ENCODE measurements at places on chromosomes 11 and 22.

DNA sequence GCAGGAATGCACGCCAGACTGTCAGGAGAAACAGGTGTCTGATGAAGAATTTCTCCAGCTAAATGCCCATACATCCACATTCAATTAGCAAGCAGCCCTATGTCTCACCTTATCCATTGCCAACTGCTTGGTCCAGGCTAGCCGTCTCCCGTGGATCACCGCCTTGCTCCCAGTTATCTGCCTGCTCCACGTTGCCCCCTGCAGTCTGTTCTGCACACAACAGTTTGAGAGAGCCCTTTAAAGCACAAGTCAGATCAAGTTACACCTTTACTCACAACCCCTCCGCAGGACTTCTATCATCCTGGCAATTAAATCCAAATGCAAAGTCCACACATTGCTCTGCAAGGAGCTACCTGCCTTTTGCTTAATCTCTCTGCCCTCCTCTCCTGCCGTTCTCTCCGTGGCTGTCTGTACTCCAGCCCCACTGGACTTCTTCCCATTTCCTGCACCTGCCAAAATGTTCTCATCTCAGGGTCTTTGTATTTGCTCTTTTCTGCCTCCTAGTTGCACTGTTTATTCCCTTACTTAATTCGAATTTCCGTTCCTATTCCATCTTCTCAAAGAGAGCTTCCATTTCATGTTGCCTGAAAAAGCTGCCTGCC is 185.3 kb upstream of the LARGE1 start:
- DNase-seq = peak; percentile 8

- peak; percentile 20 for DNase-seq
These were observed 21.5 kb upstream of the TXNRD2 start for GRCh38 chr22:19962909-19963806.

- DNase-seq = no peak
These were observed 9.1 kb downstream of the NRXN2 start for GRCh38 chr11:64713781-64714363.

- DNase-seq = no peak
These were observed 213.4 kb upstream of the PITPNB start for GRCh38 chr22:28132466-28132865.

DNA sequence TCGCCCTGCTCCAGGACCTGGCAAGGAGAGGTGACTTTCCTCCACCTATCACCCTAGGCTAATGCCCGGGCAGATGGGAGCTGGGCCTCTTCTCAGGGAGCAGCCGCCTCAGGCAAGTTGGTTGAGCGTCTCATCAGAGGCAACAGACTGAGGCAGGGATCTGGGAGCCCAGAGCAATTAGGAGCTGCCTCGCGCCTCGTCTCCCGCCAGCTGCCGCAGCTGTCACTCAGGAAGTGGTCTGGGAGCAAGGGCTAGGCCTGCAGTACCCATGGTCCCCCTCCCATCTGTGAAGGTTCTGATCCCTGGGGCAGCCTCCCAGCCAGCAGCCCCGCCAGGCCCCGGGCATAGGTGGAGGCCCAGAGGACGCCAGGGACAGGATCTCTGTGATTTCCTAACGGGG is 4.6 kb upstream of the CABP7 start:
- DNase-seq = no peak

DNA sequence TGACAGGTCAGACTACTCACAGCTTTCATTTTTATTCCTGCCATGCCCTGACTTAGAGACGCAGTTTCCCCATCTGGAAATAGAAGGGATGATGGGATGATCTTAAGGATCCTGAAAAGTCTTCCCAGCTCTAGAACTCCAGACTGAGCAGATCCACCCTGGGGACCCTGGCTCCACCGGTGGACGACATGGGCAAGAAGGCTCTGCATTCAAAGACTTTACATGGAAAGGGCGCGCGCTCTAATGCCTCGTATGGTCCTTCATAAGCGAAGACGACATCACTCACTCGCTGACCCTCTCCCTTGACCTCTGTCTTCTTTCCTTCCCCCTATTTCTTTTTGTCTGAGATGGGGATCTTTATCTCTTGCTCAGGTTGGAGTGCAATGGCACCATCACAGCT is 24.4 kb upstream of the PHF21B start:
- no peak for DNase-seq

GRCh38 chr11:21411597-21411996 is 742.2 kb downstream of the NELL1 start:
- no peak for DNase-seq

- DNase-seq = no peak
These were observed 97.5 kb downstream of the PARVA start for GRCh38 chr11:12474871-12475270.

DNA sequence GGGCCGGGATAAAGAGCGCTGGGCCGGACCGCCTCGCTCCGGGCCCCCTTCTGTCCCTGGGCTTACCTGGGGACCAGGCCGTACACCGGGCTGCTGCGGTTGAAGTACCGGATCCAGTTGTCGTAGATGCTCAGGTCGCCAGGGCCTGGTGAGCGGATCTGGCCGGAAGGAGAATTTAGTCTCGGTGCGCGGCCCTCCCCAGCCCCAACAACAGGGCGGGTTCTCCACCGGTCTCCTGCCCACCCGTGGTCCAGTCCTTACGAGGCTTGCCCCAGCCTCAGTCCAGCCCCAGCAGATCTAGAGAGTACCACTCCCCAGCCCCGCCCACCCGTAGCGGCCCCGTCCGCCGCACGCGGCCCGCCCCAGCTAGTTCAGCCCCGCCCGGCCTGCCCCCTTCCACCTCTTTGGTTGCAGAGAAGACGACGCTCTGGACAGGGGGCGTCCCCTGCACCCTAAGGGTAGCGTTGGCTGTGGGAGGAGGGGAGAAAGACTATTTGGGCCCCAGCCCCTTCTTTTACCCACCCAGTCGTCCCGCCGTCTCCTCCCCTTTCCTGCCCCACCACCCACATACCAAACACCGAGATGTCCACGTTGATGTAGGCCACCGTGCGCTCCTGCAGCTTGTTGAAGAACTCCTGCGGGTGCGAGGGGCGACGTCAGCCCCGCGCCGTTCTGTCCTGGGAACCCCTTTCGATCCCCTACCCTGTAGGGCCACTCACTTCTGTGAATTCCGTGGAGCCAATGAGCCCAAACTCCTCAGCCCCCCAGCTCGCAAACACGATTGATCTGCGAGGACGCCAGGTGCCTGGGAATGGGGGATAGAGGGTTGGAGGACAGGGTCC is 6.8 kb downstream of the SAC3D1 start:
- DNase-seq = peak; percentile 32

DNA sequence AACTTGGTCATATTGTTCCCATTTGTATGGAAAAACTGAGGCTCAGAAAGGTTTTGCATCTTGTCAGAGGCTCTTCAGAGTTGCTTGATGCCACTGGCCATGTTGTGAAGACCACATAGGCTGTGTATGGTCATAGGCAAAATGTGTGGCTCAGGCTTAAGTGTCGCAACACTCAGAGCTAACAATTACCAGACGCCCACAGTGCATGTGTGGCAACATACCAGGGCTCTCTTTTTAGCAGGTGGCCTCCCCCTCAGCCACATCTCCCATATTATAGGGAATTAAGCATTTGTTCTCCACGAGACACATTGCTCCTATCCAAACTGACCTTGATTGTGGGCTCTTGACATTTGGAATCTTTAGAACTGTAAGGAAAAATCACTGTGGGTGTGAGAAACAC is 802.5 kb downstream of the DLG2 start:
- DNase-seq = no peak

DNA sequence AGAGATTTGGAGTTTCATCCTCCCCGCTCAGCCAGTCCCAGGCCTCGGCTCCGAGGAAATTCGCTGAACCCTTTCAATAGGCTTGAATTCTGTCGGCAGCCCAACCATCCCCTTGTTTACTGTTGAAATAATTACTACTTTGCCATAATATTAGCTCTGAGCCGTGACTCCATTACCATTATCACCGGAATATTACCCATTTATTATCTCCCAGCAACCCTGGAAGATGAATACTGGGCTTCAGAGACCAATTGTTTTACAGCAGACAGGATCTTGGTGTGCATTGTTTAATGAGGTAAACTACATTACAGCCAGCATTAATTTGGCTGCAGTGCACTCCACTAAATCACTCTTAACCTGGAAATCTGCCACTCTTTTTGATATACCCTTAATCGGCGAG is 867.4 kb downstream of the NTM start:
- DNase-seq = no peak

DNA sequence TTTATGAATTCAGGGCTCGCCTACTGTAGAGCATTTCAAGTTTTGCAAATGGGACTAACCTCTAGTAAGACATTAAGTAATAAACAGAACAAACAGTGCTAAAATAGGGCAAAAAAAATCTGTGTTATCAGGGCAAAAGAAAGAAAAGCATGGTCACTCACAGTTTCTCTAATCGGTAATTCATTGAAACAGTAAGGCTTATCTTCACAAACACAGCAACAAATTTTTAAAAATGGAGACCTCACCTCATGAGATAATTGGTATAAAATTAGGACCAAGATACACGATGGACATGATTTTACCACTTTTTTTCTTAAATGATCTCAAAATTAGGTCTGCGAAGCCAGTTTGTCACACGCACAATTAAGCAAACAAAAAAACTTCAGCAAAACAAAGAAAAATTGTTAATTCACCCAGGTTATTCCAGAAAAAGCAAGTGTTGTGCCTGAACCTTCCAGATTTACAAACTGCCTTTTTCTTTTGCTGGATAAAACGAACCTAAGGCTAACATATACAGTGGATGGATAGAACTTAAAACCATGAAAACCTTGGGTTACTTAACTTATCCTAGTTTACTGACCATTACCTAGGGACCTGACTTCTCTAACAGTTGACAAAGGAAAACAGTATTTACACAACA is 1.4 kb downstream of the TMEM123 start:
- DNase-seq = no peak

DNA sequence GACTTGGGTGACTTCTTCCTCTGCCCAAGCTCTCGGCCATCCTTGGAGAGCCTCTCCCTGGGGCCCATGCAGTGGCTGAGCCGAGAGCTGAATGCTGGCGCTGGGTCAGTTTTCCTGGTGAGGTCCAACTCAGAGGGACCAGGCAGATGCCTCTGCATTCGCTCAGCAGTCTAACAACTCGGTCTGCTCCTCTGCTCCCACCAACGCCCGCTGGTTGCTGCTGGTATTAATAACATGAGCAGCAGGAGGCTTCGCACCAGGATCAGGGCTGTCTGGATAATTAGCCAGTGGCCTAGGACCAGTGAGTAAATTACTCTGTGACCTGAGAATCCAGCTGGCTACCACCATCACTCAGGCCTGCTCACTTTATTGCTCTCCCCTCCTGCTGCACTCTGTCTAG is 77.7 kb upstream of the FAM181B start:
- DNase-seq = no peak

DNA sequence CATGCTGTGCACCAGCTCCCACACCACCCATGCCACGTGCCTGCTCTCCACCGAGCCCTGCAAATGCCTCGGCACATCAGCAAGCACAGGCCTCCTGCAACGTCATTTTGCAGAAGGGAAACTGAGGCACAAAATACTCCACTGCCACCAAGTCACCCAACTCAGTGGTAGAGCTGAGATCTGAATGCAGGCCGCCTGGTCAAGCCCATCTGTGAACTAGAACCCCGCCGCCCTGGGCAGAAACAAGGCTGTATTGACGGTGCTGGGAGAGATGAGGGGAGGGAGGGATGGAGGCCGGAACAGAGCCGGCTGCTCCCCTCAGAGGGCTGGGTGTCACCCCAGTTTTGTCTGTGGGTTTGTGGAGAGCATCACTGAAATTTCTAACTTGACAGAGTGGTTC is 81.4 kb downstream of the CDKN1C start:
- DNase-seq = no peak

DNA sequence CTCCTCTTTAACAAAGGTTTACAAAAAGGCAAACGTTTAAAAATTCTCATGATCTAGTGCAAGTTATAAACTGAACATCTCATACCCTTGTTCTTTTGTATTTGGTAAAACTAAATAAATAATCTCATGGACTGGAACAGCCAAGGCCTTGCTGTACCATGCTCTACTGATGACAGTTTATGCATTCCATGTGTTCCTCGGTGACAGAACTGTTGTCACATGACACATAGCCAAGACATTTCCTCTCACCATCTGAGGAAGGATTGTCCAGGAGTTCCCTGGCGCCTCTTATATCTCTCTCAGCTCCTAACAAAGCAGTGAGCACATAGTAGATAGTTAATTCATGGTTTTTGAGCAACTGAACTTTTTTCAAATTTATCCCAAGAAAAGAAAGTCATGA is 12.6 kb downstream of the CCDC83 start:
- DNase-seq = no peak

- DNase-seq = no peak
These were observed 12.2 kb downstream of the OR4D9 start for GRCh38 chr11:59523541-59523940.

- DNase-seq = peak; percentile 14
These were observed 56.0 kb downstream of the GLYATL2 start for GRCh38 chr11:58788355-58789023.

GRCh38 chr11:34641456-34641855 is 20.6 kb downstream of the EHF start:
- DNase-seq = no peak
